ENCODE measurements at places on chromosomes 3 and 15. TPM values are rescaled to one million over a fixed set of nuclear protein-coding genes. Genes with fewer than 3 reads are reported as not detected.
A peak's percentile ranks its signal among the peaks of the same experiment; 100 is the strongest.

DNA sequence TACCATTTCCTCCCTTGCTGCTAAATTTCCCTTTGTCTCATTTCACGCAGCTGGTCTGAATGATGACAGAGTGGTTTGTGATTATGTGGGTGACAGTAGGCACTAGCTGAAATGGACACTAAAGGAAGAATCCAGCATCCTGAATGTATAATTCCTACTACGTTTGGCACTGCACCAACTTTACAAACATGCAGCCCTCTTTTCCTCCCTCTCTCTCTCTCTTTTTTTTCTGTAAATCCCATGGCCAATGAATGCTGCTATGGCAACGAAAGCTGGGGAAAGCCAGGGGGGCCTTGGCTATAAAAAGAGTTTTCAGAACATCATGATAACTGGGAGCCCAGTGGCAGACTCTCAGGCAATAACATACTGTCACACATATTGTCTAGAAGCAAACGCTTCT is 367.2 kb upstream of the AGTR1 start:
- DNase-seq, result no peak
- H3K27ac ChIP-seq, result no peak overlapping the region
- H3K27me3 ChIP-seq, result no peaks in the 10 kb centered on the region
- H3K4me1 ChIP-seq, result no peaks in the 10 kb centered on the region
- H3K4me3 ChIP-seq, result no peak overlapping the region

DNA sequence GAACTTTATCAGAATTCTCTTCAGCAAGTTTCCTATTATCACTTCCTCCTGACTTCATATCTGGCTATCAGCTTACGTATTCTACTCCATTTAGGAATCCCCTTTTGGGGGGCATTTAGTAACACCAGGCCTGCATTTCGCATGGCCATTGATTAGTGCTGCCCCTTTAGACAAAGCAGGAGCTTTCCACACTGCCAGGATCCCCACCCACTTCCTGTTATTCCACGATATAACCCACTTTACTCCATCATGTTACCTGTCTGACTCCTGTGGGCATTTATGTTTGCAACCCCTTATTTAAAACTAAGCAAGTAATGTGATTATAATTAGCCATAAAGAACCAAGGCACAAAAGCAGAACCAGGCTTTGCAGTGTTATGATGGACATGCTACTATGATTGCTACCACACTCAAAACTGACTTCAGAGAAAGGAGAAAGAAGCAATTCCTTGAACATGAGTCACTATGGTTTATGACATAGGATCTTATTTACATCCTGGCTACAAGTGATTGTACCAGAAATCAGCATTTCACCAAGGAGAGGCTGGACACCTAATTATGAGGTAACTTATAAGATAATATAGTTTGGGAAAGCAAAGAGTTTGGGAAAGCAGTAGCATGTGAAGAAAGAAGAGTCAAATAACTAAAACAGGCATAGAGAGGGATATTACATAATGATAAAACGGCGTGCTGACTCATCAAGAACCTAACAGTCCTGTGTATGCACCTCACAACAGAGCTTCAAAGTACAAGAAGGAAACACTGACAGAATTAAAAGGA is 96.3 kb downstream of the IGSF11 start:
- DNase-seq, result no peak
- no peaks in the 10 kb centered on the region for H3K36me3 ChIP-seq
- H3K4me1 ChIP-seq, result peaks cover 27% of the 10 kb centered on the region
- no peak overlapping the region for H3K4me3 ChIP-seq
- no peaks in the 10 kb centered on the region for H3K27me3 ChIP-seq

- H3K36me3 ChIP-seq, result peaks cover 51% of the 10 kb centered on the region
- H3K4me1 ChIP-seq, result peaks cover 65% of the 10 kb centered on the region
- no peak overlapping the region for H3K4me3 ChIP-seq
- H3K27me3 ChIP-seq, result no peaks in the 10 kb centered on the region
- H3K27ac ChIP-seq, result peak overlapping the region; percentile 90
Observed at GRCh38 chr3:184334470-184335158, 2.8 kb upstream of the FAM131A start.

- peaks cover 7% of the 10 kb centered on the region for H3K36me3 ChIP-seq
- no peak overlapping the region for H3K4me3 ChIP-seq
- DNase-seq, result no peak
- H3K27me3 ChIP-seq, result no peaks in the 10 kb centered on the region
- H3K4me1 ChIP-seq, result peaks cover 14% of the 10 kb centered on the region
- no peak overlapping the region for H3K27ac ChIP-seq
Observed at GRCh38 chr15:67161881-67162280, 92.6 kb downstream of the AAGAB start.

- no peak overlapping the region for H3K4me3 ChIP-seq
- no peak overlapping the region for H3K27ac ChIP-seq
- no peaks in the 10 kb centered on the region for H3K27me3 ChIP-seq
- H3K4me1 ChIP-seq, result no peaks in the 10 kb centered on the region
- H3K36me3 ChIP-seq, result no peaks in the 10 kb centered on the region
Observed at GRCh38 chr15:70609889-70610288, 153.5 kb downstream of the UACA start.

DNA sequence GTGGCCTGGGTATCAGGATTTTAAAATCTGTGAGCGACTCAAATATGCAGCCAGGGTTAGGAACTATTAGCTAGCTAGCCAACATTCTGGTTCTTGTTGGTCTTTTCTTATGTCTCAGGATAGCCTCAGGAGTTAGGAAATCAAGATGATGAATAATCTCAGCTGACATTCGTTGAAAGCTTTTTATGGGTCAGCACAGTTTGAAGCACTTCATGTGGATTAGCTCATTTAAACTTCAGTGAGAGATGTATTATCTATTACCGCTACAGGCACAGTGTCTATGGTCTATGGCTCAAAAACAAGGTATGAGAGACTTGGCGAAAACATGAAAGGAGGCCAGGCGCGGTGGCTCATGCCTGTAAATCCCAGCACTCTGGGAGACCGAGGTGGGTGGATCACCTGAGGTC is 187.5 kb upstream of the THRB start:
- DNase-seq, result no peak
- no peak overlapping the region for H3K27ac ChIP-seq
- H3K36me3 ChIP-seq, result no peaks in the 10 kb centered on the region

DNA sequence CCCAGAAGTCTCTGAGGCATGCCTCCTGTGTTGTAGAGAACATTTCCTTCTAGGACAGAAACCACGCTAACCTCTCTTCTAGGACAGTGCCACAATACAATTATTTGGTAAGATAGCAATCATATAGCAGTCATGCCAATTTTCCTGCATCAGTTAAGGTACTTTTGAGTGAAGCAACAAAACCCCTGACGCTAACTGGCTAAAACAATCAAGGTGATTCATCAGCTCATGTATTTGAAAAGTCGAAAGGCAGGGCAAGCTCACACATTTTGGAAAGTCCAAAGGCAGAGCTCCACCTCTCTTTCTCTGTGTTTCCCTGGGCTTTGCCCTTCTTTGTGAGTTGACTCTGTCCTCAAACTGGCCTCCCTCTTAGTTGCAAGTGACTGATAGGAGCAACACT is 10.1 kb downstream of the TERC start:
- DNase-seq, result no peak
- H3K27me3 ChIP-seq, result peaks cover 5% of the 10 kb centered on the region
- no peaks in the 10 kb centered on the region for H3K36me3 ChIP-seq
- no peak overlapping the region for H3K27ac ChIP-seq
- peaks cover 14% of the 10 kb centered on the region for H3K4me1 ChIP-seq

FRMD5 gene
- total RNA-seq, result 0.30 TPM

RLBP1 gene
- total RNA-seq, result not detected

VIPR1 gene
- 6.6 TPM for total RNA-seq

GRCh38 chr15:57025264-57025926 is 107.0 kb downstream of the TCF12 start:
- DNase-seq, result no peak
- H3K36me3 ChIP-seq, result peaks cover 13% of the 10 kb centered on the region
- H3K27ac ChIP-seq, result no peak overlapping the region
- H3K4me3 ChIP-seq, result no peak overlapping the region
- peaks cover 25% of the 10 kb centered on the region for H3K4me1 ChIP-seq

DNA sequence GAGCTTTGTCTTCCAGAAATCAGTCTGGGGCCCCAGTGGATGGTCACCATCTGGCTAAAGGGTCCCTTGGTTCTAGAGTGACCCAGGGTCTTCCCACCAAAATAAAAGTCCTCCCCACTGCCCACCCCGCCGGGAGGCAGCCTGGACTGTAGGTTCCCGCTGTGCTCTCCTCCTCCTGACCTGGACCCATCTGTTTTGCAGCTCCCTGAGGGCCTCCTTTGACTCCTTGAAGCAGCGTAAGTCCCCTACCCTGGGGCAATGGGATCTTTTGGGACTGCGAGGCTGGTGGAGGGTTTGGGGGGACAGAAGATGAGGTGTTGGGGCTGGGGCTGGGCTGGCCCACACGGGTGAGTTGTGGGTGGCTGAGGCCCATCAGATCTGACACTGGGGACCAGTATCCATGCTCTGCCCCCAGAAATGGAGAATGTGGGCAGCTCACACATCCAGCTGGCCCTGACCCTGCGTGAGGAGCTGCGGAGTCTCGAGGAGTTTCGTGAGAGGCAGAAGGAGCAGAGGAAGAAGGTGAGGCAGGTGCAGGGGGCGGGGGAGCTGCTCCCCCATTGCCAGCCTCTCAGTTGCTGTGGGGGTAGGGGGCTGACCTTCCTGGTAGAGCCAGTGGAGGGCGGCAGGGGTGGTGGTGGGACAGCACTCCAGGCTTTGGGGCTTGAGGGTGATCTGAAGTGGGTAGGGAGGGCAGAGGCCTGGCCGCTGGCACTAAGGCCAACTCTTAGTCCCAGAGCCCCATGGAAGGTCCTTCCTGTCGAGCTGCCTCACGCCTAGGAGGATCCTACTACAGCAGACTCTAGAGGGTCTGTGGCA is 30.4 kb downstream of the PSTPIP1 start:
- no peak for DNase-seq
- no peak overlapping the region for H3K4me3 ChIP-seq
- H3K36me3 ChIP-seq, result peaks cover 46% of the 10 kb centered on the region

SKOR1 gene
- total RNA-seq, result 0.18 TPM

DNA sequence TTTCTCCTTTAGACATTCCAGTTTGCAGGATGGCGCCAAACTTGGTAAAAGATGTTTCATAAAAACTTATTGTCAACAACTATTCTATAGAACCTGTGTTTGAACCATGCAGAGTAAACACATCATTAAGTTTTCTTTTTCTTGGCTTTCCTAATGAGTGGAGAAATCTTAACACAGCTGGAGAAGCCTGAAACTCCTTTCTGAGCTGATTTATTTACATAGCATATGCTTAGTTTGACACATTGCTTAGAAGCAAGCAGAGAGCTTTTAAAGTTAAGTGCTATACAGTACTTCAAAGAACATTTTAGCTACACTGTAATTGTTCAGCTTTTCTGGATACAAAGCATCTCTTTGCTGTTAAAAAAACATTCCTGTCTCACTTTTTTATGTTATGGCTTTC is 61.0 kb upstream of the PAQR5 start:
- no peak overlapping the region for H3K27ac ChIP-seq
- H3K4me3 ChIP-seq, result no peak overlapping the region
- no peaks in the 10 kb centered on the region for H3K27me3 ChIP-seq
- no peak for DNase-seq
- peaks cover 2% of the 10 kb centered on the region for H3K36me3 ChIP-seq

TMEM212 gene
- total RNA-seq, result not detected

DNA sequence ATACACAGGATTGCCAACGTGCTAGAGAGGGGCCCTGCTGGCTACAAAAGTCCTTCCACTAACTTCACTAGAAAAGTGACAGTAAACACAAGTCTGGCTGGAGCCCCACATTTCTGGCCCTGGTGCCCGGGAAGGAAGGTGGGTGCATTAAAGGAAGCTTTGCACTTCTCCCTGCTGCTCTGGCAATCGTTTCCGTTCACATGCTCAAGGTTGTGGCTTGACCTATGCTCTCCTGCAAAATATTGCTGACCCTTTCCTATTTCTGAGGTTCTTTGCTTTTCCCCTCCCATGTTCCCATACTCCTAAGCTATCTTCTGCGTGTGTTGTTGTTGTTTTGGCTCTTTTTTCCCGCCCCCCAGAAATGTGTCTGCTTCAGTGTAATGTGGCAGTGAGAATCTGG is 9.1 kb upstream of the CCR3 start:
- no peak overlapping the region for H3K27ac ChIP-seq
- H3K4me1 ChIP-seq, result no peaks in the 10 kb centered on the region
- H3K36me3 ChIP-seq, result no peaks in the 10 kb centered on the region

LRRIQ4 gene
- total RNA-seq, result 0.09 TPM

DNA sequence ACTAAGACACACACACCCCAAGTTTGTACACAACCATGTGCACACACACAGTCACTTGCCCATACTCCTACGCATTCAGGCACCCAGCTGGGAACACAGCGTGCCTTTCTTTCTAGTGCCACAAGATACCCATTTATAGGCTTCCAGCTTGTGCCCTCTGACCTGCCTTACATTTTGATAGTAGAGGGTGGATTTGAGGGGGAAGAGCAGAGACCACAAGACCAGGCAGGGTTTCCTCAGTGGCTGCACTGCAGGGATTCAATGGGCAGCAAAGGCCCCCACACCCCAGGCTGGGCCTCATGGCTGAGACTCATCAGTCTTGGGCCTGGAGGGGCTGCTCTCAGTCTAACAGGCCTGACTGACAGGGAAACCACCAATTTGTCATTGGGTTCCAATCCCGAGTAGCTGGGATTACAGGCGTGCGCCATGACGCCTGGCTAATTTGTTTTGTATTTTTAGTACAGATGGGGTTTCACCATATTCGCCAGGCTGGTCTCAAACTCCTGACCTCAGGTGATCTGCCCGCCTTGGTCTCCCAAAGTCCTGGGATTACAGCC is 18.8 kb upstream of the ANKDD1A start:
- H3K4me1 ChIP-seq, result peaks cover 54% of the 10 kb centered on the region
- H3K36me3 ChIP-seq, result no peaks in the 10 kb centered on the region
- H3K4me3 ChIP-seq, result peak overlapping the region; percentile 94
- peak overlapping the region; percentile 93 for H3K27ac ChIP-seq
- DNase-seq, result peak; percentile 75

DNA sequence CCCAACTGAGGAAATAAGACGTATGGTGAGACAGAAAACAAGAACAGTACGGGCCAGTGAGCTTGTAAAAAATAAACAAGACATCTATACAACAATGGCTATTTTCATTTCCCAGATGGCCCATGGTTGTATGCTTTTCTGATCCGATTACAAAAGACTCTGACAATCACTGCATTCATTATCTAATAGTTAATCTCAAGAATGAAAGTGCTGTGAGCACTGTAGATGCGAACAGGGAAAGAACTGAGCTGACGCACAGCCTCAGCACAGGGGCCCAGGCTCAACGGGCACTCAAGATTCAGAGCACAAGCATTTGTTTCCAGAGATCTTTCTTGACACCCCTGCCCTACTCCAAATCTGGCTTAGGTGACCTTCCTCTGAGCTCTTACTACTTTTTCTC is 6.9 kb downstream of the MTMR10 start:
- H3K36me3 ChIP-seq, result peaks cover 24% of the 10 kb centered on the region
- DNase-seq, result no peak
- no peaks in the 10 kb centered on the region for H3K27me3 ChIP-seq
- peaks cover 36% of the 10 kb centered on the region for H3K4me1 ChIP-seq
- H3K4me3 ChIP-seq, result no peak overlapping the region

Measured in activated CD4-positive, alpha-beta T cell treated with anti-CD3 and anti-CD28 coated beads for 36 hours (primary cell).